ENCODE measurements at places on chromosomes 11 and 22.

GRCh38 chr11:74634537-74634936, 42.2 kb downstream of the POLD3 start:
- no peak overlapping the region for H3K27ac ChIP-seq
- H3K4me1 ChIP-seq, result peaks cover 16% of the 10 kb centered on the region
- DNase-seq, result no peak
- H3K27me3 ChIP-seq, result no peaks in the 10 kb centered on the region

DNA sequence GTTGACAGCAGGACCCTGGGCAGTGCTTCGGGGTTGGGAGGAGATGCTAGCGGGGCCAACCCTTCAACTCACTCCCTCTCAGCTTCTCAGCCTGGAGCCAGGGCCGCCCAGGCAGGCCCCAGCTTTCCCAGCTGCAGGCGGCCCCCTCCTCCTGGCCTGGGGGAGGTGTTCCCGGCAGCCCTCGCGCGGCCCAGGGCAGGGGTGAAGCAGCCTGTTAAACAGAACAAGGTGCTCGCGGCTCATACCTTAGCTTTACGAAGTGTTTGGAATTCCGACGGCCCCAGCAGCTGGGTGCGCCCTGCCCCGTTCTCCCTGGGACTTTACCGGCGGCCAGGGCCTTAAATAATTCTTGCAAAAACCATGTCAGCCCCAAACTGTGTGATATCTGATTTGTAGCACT, 17.2 kb downstream of the MRPL23 start:
- H3K27ac ChIP-seq, result no peak overlapping the region
- no peaks in the 10 kb centered on the region for H3K36me3 ChIP-seq
- no peak for DNase-seq
- H3K4me1 ChIP-seq, result no peaks in the 10 kb centered on the region

DNA sequence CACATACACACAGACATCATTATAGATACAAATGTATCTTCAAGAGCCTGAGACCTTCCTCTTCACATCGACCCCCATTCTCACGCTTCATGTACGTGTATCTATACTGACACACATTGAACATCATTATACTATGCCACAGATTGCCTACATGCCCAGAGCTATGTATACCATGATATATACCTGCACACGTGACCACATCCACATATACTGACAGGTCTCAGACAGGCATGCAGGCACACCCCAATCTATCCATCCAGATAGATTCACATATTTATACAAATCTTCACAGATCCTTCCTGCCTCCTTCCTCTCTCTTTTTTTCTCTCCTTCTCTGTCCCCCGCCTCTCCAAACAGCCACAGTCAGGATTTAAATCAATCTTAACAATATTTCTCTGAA, 140.1 kb downstream of the CEP164 start:
- no peak overlapping the region for H3K4me3 ChIP-seq
- no peak for DNase-seq
- H3K4me1 ChIP-seq, result no peaks in the 10 kb centered on the region
- peaks cover 4% of the 10 kb centered on the region for H3K27me3 ChIP-seq
- H3K27ac ChIP-seq, result no peak overlapping the region
- H3K36me3 ChIP-seq, result no peaks in the 10 kb centered on the region

DNA sequence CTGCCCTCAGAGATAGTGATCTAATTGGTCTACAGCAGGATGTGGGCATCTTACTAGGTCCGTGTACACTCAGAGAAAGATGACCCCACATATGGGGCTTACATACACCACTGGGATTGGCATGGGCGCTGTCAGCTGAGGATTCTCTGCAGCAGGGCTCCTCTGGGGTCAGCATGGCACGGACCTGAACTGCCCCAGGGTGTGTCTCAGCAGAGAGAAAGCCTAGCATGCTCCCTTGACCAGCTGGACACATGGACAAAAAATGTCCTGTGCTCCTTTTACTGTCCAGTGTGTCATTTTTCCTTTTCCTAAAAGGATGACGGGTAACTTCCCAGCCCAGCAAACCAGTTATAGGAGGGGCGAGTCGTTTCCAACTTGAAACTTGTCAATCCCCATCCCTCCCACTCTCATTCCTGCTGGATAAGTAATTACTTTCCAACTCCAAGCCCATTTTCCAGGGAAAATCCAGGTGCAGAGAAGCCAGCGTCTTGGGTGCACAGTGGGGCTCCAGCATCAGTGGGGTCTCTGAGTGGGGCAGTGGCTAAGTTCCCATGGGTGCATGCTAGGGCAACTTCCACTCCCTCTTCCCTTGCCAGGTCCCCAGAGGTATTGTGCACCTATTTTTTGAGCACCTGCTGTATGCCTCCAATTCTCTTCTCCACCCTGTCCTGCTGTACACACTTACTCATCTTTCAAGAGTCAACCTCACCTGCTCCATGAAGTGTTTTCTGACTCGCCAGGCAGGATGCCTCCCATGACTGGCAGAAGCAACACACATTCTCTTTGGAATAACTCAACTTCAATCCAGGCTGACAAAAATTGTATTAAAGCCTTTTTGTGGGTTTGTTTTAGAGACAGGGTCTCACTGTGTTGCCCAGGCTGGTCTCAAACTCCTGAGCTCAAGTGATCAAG, 5.0 kb downstream of the VSTM5 start:
- no peaks in the 10 kb centered on the region for H3K36me3 ChIP-seq
- H3K4me1 ChIP-seq, result peaks cover 3% of the 10 kb centered on the region
- H3K27me3 ChIP-seq, result peaks cover 5% of the 10 kb centered on the region
- no peak overlapping the region for H3K4me3 ChIP-seq

- no peak overlapping the region for H3K27ac ChIP-seq
- H3K4me1 ChIP-seq, result no peaks in the 10 kb centered on the region
- H3K36me3 ChIP-seq, result no peaks in the 10 kb centered on the region
- no peaks in the 10 kb centered on the region for H3K27me3 ChIP-seq
- no peak for DNase-seq
Observed at GRCh38 chr11:23573429-23573828, 713.2 kb upstream of the CCDC179 start.

All from activated CD4-positive, alpha-beta T cell treated with anti-CD3 and anti-CD28 coated beads for 36 hours (primary cell).